ENCODE measurements at places on chromosomes 2 and 18.

GRCh38 chr2:64374686-64375085, 79.3 kb upstream of the LGALSL start:
- peak; percentile 69 for DNase-seq

DNA sequence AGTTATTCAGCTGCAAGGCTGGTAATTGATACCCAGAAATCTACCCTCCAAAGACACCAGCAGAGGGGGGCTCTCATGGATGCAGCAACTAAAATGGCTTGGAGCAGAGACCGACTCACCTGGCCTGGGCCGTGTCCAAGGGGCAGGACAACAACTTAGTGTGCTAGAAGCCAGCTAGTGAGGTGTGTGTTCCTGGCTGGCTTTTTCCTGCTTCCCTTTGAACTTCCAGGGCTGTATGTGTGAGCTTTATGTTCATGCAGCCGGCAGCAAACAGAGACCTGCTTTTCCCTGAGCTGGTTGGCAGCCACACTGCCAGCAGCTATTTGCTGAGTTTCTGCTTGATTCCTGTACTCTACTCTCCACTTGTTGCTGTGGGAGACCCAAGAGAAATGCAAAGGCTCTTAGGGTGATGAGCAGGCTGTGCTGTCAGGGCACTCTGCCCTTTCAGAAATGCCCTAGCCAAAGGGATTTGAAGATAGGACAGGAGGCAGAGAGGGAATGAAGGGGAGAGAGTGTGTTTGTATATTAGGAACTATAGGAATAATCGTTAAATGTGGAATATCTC, 23.7 kb upstream of the GRP start:
- DNase-seq = no peak

DNA sequence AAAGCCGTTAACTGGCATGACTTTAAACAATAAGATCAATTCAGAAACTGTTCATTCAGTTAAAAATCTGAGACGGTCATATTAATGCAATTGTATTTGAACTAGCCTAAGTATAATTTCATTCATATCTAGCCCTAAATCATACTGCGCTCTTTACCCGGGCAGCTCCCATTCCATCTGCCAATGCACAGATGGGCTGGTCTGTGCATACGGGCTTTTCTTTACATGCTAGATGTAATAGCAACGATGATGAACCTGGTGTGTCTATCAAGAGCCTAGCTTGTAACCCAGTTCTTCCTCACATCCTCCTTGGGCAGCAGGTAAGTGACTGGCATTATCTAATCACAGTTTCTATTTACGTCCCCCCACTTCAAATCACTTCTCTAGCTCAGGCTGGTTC, 631.5 kb upstream of the KLHL29 start:
- DNase-seq = no peak

GRCh38 chr2:18156002-18156401, 277.5 kb downstream of the KCNS3 start:
- DNase-seq = no peak

- DNase-seq = no peak
These were observed 783 bp upstream of the TXNL4A start for GRCh38 chr18:79989195-79989497.

DNA sequence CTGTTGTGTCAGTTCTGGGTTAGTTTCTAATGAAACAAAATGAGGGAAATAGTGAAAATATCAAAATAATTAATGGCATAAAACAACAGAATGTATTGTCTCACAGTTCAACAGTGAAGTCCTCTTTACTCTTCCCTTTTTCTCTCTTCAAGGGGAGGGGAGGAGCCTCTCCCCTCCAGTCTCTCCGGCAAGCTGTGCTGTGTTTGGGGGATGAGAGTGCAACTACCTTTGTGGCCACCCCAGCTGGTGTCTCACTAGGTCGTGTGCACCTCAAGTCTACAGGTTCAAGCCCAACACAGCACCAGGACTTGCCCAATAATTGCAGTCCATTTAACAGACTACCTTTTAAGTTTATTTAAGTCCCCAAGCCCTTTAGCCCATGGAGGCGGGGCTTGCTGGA, 271.7 kb upstream of the DOK6 start:
- DNase-seq = no peak

- no peak for DNase-seq
These were observed 420.5 kb downstream of the STK39 start for GRCh38 chr2:167826906-167827305.

DNA sequence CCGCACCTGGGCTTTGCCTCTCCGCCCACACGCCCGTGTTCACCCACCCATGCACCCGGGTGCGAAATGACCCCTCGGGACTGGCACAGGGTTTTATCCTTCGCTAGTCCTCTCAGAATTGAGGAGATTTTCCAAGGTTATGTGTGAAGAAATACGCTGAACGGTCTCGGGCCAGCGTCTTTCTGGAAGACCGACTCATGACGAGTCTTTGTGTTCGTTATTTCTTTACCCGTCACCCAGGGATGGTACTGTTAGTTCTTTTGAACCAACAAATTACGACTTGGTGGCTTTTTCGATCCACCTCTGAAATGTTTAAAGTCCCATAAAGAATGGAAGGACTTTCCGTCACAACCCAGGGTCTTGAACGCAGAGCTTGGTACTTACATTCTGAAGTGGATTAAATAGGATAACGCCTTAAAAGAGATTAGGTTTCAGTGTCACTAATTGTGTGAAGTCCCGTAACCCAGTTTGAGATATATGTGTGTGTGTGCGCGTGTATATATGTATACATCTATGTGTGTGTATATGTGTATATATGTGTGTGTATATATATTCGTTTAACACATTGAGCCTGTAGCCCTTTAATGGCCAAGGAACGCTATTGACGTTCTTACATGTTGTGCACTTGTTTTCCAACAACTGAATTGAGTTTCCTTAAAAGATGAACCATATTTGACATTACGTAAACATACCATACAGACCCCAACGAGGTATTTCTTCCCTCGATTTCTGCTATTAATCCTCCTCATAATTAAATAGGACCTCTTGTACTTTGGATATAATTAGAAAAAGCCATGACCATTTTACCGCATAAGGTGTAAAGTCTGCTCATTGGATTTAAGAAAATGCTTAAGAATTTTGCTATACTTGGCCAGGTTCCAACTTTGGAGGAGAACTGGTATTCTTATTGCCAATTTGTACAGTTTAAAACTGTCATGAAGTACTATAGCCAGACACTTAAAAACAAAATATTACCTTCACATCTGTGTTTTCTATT, 889 bp downstream of the ZC3H15 start:
- no peak for DNase-seq

DNA sequence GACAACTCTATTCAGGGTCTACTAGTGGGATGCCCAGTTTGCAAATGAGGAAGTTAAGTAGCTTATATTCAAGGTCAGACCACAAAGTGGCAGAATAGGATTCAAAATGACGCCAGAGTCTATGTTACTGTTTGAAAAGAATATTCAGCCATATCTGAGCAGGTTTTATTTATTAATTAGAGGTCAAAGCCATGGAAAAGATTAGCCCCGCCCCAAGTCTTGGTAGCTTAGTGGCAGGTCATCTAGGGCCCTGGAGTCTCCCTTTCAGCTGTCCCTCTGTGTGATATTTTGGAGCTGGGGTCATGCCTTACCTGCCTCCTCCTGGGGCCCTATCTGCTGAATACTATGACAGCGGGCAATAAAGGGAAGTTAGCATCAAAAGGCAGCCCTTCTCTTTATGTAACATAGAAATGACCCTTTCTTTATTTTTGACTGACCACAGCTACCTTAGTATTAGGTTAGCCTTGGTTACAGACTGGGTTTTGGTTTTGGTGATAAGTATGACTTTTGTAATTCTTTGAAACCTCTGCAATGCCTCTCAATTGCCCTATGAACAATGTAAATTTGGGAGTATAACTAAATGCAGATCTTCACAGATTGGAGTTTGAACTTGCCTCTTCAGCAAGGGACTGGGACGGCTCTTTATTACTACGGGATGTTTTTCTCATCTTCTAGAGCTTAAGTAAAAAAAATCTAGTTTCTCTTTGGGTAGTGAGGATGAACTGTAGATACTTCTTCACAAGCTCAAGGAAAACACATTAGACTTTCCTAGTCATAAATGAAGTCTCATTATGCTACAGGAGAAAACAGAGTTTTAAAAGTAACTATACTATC, 153.0 kb upstream of the ITGA4 start:
- no peak for DNase-seq

DNA sequence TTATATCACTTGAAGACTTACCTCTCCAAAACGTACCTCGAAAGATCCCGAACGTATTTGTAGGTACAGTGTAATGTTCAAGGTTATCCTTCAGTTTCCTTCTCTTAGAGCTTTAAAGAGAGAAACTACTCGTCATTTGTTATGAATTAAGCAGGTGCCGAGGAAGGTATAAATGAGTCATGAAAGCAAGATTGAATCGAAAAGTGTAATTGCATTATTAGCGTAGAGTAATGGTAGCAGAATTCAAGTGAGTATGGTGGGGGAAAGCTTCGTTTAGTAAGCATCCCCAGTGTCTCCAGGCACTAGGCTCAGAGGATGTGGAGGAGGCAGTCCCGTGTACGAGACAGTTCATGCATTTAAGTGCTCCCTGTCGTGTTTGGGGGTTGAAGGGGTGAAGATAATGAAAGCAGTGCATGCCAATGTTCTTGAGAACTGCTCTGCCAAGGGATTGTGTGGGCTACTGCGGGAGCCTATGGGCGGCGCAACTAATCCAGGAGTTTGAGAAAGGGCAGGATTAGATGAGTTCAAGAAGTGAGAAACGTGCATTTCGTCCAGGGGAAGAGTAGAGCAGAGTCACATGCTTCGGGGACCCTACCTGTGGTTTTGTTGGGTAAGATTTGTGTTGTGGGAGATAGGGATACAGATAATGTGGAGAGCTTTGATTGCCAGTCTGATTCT, 858 bp downstream of the POLR1B start:
- DNase-seq = peak; percentile 35

GRCh38 chr2:42562474-42563144, 5.8 kb upstream of the MTA3 start:
- DNase-seq = no peak

- peak; percentile 23 for DNase-seq
These were observed 19.6 kb downstream of the UGP2 start for GRCh38 chr2:63861220-63861822.

DNA sequence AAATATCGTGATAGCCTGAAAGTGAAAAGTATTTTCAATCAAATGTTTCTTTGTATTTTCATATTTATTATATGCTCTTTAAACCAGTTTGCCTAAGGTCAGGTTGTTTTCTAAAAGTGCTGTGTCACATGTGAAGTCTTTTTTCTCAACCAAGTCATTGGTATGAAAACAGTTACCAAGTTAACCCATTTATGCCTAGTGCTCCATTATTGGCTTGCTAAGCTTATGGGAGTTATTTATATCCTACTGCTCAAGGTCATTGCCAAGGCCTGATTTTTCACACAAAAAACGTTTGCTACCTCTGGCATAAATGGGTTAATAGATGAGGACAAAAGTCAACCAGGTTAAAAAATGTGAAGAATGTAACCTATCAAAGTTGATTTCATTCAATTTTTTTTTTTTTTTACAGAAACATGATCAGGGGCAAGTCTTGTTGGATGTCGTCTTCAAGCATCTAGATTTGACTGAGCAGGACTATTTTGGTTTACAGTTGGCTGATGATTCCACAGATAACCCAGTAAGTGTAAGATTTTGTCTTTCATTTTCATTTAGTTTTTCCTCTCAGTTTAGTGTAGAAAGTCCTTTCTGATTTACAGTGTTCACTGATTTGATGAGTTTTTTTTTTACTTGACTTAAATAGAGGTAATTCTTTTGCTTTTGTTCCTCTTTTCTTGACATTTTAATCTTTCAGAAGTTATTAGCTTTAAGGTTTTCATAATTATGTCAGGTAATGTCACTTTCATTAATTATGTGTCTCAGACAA, 102.6 kb downstream of the PTPN4 start:
- DNase-seq = no peak

DNA sequence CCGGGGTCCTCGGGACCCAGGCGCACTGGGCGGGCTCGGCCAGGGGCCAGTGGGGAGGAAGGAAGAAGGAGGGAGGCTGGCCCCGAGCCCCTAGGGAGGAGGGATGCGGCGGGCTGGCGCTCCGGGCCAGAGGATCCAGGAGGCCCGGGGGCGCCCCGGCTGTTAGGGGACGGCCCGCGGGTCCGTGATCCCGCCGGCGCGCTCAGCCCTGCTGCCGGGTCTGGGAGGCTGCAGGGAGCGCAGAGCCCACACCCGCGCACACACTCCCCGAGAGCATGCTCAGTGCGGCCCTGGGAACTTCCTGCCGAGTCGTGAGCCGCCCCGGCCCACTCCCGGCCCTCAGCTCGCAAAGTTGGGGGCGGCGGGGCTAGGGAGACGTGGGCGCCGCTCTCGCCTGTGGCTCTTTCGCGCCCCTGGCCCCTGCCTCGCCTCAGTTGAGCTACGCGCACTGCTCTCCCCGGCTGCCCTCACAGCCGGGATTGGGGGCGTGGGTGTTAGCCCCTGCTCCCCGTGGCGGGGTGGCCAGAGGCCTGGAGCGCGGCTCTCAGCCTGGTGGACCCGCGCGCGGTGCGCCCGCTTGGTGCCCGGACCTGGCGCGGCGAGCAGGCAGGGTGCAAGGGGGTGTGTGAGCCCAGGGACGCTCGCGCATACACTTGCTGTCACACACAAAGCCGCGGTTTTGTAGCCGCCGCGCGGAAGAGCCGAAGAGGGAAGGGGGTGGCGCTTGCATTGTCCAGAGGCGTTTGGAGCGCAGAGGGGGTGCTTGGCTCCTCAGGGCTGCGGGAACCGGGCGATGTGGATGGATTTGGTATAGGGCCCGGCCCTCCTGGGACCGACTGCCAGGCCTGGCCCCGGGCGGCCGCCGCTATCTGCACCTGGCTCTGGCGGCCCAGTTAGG, 132.9 kb upstream of the MGAT5 start:
- peak; percentile 71 for DNase-seq

DNA sequence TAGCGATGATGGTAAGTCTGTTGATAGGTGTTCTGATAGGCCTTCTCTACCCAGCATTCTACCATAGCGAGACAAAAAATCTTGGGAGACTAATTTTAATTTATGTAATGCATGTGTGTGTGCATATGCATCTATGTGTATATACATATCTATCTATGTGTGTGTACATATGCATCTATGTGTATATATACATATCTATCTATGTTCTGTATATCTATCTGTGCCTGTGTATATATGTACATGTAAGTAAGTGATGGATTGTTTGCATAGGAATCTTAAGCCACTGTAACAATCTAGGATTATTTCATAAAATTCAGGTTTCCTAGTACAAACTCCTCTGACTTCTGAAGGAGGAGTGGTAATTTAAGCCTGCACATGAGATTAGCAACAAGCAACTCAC, 197.2 kb upstream of the PXDN start:
- no peak for DNase-seq

DNA sequence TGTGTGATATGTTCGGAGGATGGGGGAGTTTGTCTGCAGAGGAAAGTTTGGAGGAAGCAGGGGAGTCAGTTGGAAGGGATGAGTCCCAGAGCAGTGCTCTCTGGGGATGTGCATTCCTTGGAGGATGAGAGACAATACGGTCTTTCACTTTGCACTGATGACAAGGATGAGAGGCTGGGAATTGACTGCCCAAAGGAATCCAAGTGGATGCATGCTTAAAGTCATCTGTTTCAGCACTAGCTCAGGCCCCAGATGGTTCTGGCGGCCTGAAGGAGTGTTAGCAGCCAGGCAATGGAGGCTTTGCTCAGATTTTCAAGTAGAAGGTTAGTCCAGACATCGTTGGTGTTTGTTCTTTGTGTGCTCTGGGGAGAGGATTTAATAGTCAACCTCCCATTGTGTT, 100.2 kb downstream of the CRIM1 start:
- no peak for DNase-seq
